RPMI7951 (cell line): ENCODE measurements at places on chromosomes 1 and 21.

DNA sequence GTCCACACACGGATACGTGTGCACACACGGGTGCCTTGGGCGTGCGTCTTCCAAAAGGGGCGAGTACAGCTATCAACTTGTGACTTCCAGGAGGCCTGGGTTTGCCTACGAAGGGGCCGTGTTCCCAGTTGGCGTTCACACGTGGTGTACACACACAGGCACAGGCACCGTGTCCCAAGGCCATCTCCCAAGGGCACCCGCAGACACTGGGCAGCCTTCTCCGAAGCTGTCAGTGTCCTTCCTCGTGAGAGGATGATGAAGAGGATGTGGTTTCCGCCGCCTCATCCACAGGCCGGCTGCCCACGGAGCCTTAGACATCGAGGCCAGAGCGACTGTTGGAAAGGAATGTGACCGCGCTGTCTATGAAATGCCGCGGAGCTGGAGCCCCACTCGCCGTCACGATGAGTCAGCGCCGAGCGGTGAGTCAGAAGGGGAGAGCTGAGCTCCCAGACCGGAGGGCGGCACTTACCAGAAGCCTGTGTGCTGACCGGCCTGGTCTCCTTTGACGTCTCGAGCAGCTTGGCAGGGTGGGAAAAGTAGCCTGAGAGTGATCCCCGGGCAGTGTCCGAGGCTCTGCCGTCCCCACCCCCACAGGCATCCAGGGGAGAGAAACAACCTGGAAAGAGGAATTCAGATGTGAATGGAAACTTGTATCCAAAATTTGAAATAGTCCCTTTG is 141.4 kb upstream of the ARHGEF16 start:
- peak; percentile 99 for DNase-seq

GRCh38 chr1:147491098-147491497 is 50.2 kb upstream of the BCL9 start:
- no peak for DNase-seq

- peak; percentile 26 for DNase-seq
Measured at GRCh38 chr1:152035539-152036266, 1.1 kb downstream of the S100A11 start.

- no peak for DNase-seq
Measured at GRCh38 chr1:6126521-6127067, 53.5 kb downstream of the CHD5 start.

GRCh38 chr1:99331636-99332035 is 67.3 kb downstream of the PLPPR4 start:
- DNase-seq, result no peak

- no peak for DNase-seq
Measured at GRCh38 chr1:114153261-114154145, at the start of gene SYT6. TSS of gene SYT6 (minus strand) at chr1:114153869. CDS start at chr1:114153772, 97 bp downstream.

DNA sequence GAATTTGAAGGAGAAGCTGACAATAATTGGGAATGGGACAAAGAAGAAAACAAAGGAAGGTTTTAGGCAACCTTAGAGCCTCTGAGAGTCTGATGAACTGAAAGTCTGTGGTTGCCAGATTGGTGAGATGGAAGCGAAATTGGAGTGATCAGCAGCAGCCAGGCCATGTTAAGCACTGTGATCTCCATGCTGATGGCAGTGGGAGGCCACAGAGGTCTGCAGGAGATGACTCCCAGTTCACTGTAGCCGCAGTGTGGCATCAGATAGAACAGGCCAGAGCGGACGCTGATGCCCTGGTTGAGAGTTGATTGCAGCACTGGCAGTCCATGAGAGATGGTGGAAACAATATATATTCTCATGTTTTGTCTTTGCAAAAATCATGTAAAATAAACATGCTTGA is 137.4 kb upstream of the L1TD1 start:
- DNase-seq, result no peak

DNA sequence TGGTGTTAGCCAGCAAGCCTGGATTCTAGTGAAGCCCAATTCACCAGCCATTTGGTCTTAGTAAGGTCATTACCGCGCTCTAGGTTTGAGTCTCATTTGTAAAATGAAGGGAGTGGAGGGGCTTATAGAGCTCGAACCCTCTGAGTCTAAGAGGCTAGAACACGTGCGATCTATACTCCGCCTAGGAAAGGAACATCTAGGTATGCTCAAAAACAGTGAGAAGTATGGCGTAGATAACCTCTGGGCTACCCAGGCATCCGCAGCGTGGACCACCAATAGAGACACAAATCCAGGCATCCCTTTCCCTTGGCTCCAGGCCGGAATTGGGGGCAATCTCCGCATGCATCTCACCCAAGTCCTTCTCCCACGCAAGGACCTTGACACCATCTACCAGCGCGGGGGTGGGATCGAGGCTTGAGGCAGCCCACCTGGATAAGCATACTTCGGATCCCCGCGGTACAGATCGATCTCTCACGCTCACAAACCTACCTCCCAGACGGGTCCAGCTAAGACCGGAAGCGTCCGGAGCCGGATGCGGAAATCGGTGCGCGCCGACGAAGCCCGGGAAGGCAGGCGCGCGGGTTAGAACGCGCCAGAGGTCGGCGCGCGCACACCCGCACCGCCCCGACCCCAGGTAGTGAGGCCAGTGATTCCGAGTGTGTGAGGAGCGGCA is at the start of gene METTL25B:
Gene METTL25B, plus strand, starts transcription at position 544 of the 673 bp plus-strand sequence. CDS start 636 bp downstream, outside the sequence.
- peak; percentile 72 for DNase-seq

DNA sequence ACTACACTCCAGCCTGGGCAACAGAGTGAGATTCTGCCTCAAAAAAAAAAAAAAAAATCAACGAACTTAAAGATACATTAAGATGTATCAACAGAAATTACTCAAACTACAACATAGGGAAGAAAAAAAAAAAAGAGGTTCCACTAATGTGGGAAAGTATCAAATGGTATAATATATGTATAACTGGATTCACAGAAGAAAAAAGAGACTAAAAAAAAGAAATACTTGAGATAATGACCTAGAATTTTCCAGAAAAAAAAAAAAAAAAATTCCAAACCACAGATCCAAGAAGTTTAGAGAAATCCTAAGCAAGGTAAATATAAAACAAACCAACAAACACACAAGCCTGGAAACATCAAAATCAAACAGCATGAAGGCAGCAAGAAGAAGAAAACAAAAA is 45.5 kb downstream of the EIF4G3 start:
- no peak for DNase-seq

- DNase-seq, result no peak
Measured at GRCh38 chr1:232308616-232309015, 321.3 kb downstream of the SIPA1L2 start.

DNA sequence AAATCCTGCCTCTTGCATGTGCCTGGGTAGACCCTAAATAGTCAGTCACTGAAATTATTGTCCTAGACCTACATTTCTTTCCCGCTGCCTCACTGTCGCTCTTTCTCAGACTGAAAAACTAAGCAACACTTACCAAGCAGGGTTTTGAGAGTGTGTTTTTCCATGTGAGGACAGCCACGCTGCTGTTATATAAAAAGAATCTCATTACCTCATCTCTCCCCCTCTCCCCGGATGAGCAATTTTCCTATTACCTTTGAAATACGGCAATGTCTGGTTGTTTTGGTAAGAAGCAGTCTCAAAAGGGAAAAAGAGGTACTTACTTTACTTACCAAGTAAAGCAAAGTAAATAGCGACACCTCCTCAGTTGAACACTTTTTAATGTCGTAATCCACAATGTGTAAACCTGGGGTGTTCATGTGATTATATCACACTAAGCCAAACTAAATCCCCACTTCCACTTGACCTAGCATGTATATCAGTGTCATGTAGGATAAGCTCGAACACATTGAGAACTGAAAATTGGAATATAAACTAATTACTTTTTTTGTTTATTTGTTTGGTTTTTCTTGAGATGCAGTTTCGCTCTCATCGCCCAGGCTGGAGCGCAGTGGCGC is 12.2 kb upstream of the VN1R5 start:
- peak; percentile 2 for DNase-seq

GRCh38 chr1:110003747-110004428 is 19.3 kb downstream of the AHCYL1 start:
- peak; percentile 95 for DNase-seq

- no peak for DNase-seq
Measured at GRCh38 chr1:95021805-95022643, 50.7 kb downstream of the ALG14 start.
